ENCODE measurements at places on chromosomes 2 and 18.

- no peak for DNase-seq
Observed at GRCh38 chr2:190481339-190481738, 53.2 kb downstream of the NEMP2 start.

GRCh38 chr2:96152304-96153161, 7.3 kb upstream of the DUSP2 start:
- DNase-seq: no peak

- DNase-seq: no peak
Observed at GRCh38 chr18:78783564-78783960, 196.1 kb upstream of the SALL3 start.

DNA sequence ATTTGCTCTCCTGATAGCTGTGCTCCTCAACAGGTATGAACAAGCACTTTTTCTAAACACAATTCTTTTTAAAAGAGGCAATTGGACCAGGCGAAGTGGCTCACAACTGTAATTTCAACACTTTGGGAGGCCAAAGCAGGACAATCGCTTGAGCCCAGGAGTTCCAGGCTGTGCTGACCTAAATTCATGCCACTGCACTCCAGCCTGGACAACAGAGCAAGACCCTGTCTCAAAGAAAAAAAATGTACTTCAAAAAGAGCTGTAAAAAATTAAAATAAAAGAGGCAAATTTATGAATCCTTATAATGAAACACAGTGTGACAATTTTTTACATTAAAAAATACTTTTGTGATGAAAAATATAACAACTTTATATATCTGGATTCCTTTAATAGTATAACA, 1.8 kb upstream of the FAM124B start:
- DNase-seq: no peak

DNA sequence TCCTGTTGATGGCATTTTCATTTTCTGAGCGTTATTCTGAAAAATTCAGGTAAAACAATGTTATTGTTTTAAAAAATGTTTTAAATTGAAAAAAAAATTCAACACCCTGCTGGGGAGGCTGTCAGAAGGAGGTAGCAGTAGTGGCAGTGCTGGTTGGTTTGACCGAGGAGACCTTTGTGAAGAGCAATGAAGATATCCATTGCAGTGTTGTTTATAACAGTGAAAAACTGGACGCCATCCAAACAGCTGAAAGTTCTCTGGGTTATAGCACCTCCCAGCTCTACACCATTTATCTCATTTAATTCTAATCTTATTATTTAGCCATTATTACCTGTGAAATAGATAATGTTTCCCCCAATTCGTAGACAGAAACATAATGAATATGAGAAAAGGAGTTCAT, 12.6 kb upstream of the ITM2C start:
- DNase-seq: no peak

DNA sequence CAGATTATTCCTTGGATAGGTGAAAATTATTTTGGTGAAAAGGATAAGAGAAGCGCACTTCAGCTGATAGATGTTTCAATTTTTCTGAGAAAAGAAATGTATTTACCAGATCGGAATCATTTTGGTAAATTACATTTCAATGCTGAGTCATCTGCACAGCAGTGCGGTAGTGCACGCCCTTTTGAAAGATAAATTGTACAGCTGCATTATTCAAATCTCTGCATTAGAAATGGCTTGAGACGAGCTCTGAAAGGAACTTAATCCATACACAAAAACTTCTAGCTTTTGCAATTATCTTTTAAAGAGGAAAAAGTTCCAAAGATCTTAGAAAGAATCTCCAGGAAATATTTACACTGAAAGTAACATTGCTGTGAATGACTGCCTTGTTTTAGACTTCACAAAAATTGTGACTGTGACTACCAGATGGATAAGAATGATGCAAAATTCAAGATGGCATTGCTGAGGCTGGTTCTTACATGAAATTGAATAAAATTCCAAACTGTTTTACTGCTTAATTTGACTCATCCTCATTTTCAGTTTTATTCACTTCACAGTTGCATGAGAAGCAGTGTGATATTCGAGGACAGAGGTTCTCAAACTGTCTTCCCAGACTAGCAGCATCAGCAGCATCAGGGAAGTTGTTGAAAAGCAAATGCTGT, 161.7 kb downstream of the RND3 start:
- no peak for DNase-seq

GRCh38 chr2:29650631-29651097, 270.7 kb downstream of the ALK start:
- no peak for DNase-seq

DNA sequence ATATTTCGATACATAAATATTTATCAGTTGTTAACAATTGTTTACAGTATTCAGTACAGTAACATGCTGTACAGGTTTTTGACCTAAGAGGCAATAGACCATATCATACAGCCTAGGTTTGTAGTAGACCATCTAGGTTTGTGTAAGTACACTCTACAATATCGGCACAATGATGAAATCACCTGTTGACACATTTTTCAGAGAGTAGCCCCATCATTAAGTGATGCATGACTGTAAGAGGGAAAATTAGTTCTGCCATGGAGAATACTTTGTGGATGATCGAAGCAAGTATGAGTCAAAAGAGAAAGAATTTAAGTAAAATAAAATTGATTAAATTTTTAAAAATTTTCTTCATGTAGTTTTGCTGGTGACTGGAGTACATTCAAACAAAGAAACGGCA, 32.6 kb downstream of the VIT start:
- no peak for DNase-seq

DNA sequence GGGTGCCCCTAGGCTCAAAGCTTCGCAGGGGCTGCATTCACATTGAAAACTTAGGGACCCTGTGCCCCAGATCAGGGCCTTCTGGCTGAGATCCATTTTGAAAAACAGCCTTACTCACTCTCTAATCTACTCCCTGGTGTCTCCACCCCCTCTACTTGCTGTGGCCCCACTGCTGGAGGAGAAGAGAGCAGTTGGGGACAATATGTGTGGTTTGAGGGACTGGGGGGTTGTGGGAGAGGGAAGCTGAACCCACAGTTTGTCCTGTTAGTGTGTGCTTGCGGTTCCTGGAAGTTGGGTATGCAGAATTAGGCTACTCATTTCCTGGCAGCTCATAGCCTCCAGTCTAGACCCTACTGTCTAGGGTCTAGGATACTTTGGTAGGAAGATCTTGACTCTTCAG, 211.4 kb downstream of the PRKCE start:
- no peak for DNase-seq

DNA sequence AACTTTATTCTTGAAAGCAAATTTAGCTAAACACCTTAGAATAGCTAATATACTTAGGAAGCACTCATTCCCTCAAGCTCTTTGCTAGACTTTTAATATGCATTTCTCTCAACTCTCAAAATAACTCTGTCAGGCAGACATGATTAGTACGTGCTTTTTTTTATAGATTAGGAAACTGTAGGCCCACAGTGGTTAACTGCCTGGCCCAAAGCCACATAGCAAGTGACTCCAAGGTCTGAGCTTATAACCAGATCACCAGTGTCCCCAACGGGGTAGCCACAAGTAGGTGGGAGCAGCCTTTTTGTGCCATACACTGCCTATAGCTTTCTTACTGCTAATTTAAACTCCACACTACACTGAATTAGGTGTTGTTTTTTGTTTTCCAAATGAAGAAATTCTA, 576.8 kb downstream of the METTL4 start:
- no peak for DNase-seq

- DNase-seq: no peak
Observed at GRCh38 chr2:234631646-234632514, 135.0 kb upstream of the ARL4C start.

DNA sequence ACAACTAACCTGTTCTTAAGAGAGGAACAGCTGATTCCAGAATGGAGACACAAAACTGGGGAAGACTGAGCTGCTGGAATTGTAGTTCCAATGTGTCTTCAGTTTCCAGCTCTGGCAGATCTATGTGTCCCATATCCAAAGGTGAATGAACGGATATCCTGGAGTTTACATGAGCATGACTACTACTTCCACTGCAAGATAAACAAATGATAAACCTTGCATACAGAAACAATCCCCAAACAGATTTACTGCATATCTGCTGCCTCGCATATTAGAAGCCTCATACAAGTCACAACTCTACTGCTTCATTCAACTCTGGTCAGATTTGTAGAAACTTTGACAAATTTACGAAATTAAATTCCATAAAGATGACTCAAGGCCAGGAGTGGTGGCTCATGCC, 15.0 kb downstream of the RTTN start:
- DNase-seq: no peak

GRCh38 chr2:1644427-1644826, 99.9 kb downstream of the PXDN start:
- DNase-seq: no peak

DNA sequence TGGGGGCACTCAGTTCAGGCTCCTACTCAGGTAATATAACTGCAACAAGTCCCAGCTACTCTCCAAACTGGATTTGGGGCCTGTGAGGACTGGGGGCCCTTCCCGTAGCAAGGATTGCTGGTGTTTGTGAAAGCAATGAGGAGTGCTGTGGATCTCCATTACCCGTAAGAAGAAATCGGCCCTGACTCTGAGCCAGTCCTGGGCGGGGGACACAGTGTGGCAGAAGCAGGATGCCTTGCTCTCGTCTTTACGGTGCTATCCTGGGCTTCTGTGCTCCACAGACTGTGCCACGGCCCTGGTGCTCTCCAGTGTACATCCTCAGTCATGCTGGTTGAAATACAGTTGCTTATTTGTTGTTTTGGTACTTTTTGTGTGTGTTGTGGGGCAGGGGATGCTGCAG, 172.9 kb downstream of the NDUFA10 start:
- DNase-seq: no peak

GRCh38 chr2:30871980-30872789, 64.9 kb upstream of the CAPN13 start:
- DNase-seq: no peak

- DNase-seq: no peak
Observed at GRCh38 chr18:45576931-45577330, 38.3 kb upstream of the SLC14A2 start.

DNA sequence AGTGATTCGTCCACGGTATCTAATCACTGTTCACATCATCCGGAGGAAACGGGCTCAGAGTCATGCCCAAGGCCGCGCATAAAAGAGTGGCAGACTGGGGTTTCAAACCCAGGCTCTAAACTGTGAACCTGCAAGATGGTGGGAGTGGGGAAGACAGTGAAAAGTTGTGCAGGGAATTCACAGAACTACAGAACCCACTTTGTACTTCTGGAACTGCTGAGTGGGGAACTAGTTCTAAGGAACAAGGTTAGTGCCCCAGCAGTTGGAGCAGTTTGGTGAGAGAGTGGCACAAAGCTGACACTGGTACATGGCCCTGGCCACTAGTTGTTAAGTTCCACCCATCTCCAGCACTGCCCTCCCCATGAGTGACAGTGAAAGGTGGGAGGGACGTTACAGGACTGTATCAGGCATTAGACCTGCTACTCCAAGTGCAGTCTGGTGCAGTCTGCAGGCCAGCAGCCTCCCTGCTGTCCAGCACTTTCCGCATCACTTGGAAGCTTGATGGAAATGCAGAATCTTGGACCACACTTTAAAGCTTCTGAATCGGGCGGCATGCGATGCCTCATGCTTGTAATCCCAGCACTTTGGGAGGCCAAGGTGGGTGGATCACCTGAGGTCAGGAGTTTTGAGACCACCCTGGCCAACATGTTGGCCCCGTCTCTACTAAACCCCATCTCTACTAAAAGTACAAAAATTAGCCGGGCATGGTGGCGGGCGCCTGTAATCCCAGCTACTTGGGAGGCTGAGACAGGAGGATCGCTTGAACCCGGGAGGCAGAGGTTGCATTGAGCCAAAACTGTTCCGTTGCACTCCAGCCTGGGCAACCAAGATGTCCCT, 47.3 kb downstream of the C2orf42 start:
- peak; percentile 67 for DNase-seq

DNA sequence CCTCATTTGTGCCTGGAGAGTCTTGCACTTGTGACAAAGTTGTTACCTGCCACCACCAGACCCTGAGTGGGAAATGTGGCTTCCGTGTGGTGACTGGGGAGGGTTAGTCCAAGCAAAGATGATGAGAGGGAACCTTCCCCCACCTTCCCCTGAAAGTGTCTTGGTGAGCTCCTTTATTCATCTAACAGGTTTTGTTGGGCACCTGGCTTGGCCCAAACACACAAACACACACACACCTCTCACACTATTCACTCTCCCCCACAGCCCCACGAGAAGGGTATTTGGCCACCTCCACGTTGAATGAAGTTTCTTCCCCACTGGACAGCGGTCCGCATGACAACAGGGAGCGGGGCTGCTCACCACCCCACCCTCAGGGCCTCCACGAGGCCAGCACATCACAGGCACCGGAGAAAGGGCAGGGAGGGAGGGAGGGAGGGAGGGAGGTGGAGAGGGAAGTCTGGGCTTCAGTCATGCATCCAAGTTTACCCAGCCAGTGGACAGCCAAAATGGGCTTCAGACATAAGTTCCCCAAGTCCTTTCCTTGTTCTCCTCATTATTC, 1.4 kb downstream of the CIB4 start:
- DNase-seq: no peak

DNA sequence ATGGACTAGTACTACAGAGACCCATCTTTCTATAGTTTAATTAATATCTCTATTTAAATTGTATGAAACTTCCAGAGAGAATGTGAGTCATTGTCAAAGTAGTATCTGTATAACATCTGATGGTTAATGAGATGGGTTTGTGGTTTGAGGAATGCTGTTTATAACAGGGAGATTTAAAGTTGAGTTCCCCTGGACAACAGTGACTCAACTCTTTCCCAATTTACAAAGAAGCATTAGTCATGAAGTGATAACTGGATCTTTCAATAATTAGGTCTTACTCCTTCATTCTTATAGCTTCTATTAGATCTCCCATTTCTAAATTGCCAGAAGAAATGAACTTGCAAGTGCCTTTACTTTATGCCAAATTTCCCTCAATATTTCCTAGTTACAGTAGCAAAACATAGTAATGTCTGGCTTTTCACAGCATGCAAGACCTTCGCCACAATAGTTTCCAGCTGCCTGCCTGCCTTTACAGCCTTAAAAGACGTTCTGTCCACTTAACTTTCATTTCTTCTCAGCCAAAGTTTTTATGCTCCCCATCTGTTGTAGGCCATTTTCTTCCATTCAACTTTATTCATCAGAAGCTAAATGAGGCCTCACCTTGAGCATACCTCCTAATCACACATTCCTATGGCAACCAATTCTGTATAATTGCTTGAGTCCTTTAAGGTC, 47.7 kb upstream of the WDR75 start:
- no peak for DNase-seq

DNA sequence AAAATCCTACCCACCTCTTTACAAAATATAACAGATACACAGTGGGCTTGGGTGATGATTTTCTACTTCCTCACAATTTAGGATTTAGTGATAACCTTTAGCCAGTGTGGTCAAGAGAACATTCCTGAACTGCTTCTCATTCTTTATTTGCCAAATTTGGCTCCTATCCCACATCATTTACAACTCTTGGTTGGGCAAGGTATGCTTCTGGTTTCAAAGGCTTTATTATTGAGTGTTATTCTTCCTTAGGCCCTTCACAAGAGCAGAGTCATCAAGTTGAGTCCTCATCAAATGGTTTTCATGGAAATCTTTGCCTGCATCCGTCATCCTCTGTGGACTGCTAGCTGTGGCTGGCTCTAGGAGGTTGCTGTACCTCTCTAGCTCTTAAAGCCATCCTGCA, 472.0 kb upstream of the ETAA1 start:
- DNase-seq: no peak

Data from suppressor macrophage treated with lipopolysaccharide for 4 hours (primary cell).